AG04450 (cell line): ENCODE measurements at places on chromosomes 2 and 18.
A peak's percentile ranks its signal among the peaks of the same experiment; 100 is the strongest.

DNA sequence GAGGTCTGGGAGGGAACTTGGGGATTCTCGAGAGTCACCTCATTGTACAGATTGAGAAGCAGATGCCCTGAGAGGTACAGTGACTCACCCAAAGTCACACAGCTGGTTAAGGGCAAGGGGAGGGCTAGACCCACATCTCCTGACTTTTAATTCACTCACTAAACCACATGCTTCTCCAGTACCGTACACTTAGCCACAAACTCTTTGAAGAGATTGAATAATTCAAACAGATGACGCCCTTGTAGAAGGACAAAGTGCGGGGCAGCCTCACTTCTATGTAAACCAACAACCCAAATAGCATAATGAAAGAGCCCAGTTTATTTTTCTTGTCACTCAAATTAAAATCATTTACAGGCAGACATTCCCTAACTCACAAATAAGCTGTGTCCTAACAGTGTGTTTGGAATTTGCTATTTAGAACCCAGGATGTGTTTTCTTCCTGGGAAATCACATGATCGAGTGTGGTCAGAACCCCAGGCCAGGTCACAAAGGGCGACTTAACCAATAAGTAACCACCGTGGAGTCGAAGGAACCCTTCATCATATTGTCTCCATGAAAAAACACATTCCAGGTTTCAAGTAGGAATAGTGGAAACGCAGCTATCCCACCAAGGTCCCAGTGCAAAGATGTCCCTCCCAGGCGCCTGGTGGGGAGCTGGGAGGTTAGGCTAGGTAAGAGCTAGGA, 35.8 kb upstream of the PTPN4 start:
- no peak for DNase-seq

- no peak for DNase-seq
Measured at GRCh38 chr2:72118951-72119350, 28.7 kb downstream of the CYP26B1 start.

DNA sequence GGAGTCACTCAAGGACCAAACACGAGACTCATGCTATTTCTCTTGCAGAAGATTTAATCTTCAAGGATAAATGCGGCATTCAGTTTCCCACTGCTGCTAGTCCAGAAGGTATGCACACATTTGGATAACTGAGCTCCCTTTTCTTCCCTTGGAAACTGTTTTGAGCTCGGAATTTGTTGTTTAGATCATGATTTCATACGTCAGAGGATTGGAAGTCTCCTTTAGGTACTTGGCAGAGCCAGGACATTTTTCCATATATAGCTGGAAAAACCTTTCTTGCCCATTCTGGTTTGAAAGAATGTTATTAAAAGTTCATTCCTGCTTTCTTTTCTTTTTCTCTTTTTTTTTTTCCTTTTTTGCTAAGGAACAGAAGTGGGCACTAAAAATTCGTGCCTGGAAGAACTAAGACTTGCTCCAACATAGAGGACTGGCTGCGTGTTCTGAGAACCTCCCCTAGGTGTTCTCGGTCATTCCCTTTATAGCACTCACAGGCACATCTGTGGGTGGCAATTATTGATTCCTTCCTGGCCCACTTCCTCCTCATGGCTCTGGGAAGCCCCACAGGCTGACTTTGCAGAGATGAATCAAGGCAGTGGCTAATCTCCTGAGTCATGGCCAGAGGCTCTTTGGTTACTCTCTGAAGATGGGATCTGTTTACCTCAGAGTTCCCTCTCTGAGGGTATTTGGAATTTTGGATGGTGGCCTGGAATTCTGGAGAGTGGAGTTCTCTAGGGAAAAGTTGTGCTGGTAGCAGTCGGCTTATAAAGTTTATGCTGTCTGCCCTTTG, 104.8 kb downstream of the PLCL1 start:
- DNase-seq, result peak; percentile 89

GRCh38 chr2:150916467-150917396, 344.9 kb downstream of the RBM43 start:
- no peak for DNase-seq

DNA sequence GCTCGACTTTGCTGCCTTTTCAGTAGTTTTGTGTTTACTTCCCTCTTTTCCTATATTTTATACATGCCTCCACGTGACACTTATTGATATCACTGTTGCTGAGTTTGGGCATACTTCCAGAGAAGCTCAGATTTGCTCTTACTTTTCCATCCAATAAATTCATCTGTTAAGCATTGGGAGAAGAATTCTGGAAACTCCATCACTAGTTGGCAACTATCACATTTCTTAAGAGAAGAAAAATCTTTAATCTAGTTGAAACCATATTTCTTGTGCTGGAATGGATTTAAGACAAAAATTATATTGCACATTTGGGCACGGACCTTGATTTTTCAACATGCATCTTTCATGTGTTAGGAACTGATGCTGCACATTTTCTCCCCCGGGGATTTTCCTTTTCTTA, 52.6 kb upstream of the CPO start:
- no peak for DNase-seq

GRCh38 chr18:55897091-55897689, 309.2 kb upstream of the TCF4 start:
- DNase-seq, result no peak

DNA sequence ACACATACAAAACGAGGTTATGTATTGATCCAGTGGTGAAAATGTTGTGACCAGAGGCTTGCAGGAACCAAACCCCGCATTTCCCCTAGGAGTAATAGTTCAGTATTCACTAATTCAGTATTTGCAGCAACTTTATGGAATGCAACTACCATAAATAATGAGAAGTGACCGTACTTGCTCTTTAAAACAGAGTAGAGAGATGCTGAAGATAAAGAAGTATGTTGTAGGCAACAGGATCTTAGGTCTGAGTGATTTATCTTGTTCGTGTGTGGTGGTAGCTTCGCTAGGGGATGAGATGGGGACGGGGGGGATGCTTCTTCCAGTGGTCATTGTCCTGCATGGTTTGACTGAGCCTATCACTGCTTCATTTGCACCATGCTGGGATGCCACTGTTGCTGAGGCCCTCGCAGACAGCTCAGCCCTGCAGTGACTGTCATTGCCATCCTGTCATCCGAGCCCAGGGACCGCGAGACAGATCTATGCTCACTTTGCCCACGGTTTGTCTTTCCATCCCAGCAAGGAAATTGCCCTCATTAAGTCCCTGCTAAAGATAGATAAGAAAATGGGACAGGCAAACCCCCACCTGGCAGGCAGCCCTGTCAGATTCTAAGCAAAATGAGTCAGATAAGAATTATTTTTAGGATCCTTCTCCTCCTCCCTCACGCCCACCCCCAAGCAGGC, 181.3 kb downstream of the CTIF start:
- DNase-seq, result peak; percentile 27

GRCh38 chr2:58749041-58749440, 507.9 kb upstream of the FANCL start:
- DNase-seq, result no peak

GRCh38 chr2:73838889-73839534, 10.3 kb downstream of the STAMBP start:
- no peak for DNase-seq

DNA sequence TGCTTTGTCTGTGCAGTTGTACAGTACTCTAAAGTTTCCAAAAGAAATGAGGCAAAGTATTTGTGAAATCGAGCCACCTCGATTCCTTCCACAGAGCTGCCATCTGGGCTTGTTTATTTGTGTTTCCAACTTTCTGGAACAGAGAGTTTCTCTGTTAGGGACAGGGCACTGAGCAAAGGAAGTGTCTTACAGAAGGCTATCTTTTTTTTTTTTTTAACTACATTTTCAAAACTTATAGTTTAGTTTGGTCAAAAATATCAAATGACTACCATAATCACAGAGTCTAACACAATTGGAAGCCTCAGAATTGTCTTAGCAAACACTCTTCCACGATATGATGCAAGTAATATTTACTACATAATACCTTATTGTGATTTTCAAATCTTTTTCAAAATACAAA, 796 bp downstream of the RFTN2 start:
- no peak for DNase-seq

GRCh38 chr2:240422658-240423329, 12.7 kb upstream of the GPC1 start:
- no peak for DNase-seq

- DNase-seq, result peak; percentile 51
Measured at GRCh38 chr2:196112418-196113034, 43.9 kb upstream of the DNAH7 start.

- DNase-seq, result no peak
Measured at GRCh38 chr2:10449838-10450691, 1.9 kb upstream of the ODC1 start.

DNA sequence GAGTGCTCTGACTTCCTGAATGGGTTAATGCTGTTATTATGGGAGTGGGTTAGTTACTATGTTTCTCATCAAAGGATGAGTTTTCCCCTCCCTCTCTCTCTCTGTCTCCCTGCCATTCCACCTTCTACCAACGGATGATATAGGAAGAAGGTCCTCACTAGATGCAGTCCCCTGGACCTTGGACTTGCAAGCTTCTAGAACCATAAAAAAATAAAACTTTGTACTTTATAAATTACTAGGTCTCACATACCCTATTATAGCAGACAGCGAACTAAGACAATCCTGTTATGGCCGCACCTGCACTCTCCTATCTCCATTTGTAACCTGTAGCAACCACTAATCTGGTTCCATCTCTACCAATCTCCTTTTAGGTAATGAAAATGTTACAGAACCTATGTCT, 564.9 kb downstream of the CNTNAP5 start:
- no peak for DNase-seq

DNA sequence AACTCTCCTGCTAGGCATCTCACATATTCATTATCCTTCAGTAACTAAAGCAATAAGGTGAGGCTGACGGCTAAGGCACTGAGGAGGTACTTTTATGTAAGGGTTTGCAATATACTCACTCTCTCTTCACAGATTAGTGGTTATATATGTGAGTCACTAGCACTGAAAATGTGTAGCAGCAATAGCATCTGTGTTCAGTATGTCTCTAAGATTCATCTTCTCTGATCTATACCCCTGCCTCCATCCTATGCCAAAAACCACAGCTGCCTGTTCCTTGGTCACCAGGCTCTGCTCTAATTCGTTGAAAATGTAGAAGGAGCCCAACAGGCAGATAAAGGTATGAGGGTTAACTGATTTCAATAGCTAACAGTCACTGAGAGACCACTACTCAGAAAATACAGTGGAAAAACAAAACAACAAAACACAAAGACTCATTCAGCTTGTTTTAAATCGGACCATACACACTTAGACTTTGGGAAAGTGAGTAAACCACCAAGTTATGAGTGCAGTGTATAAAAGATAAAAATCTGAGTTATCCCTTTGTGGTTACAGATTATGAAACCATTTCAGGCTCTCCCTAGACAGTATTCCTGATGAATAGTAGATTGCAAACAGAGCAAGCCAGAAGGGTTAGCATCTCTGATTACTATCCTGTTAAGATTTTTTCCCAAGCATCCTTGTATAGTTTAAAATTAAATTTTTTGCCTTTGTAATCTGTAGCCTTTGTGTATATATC, 75.3 kb upstream of the CYP26B1 start:
- peak; percentile 51 for DNase-seq

DNA sequence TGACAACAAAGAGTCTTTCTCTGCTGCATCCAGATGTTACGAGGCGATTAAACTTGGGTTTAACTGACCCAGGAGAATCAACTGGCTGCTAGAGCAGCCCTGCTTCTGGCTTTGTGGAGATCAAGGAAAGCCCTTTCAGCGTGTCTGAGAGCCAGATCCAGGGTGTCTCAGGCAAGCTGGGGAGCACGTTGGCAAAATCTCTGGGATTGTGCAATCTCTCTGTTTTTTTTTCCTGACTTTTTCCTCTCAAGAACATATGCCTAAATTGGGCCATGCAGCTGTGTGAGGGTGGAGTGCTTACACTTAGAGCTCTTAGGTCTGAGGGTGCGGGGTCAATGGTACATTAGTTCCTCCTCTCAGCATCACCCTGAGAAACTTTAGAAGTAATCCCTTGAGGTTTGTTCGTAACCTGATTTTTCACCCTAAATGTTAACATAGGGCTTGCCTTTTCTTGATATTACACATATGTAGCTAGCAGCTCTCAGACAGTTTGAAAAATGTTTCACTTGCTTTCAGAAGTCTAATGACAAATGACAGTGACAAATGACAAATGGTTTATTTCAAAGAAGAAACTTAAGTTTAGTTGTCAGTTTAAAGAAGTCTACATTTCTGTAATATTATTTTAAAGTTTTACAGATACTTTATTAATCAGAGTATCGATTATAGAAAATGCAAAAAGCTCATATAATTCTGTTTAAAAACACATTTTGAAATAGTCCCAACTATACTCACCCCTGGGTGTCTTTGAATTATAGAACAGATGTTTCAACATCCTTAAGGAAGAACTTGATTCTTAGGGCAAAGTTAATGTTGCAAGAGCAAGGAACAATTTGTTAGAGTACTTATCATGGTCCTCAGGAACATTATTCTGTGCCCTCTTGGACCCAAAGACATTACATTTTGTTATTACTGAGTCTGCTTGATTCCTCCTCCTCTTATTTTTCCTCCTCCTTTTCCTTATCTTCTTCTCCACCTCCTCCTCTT, 38.4 kb upstream of the ZSWIM2 start:
- DNase-seq, result no peak

GRCh38 chr2:118811514-118812115, 35.8 kb downstream of the EN1 start:
- DNase-seq, result no peak
